Iris pigment epithelial cell (primary cell): ENCODE measurements at places on chromosomes 1 and 21.

DNA sequence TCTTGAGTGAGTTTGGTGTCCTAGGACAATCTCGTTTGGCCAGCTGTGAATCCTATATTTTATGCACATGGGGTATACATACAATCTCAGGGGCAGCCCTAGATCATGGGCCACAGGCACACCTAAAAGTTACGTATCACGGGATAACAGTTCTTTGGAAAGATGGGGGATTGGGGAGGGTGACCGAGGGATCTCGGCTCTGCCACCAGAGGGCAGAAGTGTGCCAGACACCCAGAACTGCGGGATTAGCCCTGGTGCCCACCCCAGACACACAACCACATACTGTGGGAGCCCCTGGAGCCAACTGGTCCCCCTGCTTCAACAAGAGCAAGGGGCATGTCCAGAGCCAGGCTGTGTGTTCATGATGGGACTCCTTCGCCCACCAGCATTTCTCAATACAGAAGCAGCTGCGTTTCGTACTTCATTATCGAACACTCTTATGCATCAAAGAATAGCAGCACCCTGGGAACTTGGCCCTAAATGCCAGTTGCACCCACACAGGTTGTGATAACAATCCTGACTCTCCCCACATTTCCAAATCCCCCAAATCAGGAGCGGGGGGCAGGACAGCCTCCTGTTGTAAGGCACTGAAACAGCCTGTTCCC lies 37.4 kb downstream of the TMCO4 start:
- DNase-seq: peak; percentile 15

- DNase-seq: no peak
These were observed 43.0 kb downstream of the PPP2R5A start for GRCh38 chr1:212328248-212328647.

DNA sequence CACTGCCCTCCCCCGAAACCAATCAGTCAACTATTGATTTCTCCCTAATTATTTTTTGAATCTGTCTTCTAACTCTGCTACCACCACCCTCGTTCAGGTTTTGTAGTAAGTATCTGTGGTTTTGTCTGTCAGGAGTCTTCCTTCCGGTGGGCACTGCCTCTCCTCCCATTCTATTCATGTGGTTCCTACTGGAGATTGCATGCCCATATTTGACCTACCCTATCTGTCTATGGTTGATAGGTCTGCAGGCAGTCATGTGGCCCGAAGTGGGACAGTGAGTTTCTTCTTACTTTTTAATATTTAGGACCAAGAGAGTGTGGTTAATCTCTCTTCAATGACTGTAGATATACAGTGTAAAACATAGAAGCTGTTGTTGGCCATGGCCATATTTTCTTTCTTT lies 17.8 kb upstream of the MAST2 start:
- no peak for DNase-seq

GRCh38 chr1:31801458-31801857 lies 14.4 kb downstream of the SPOCD1 start:
- no peak for DNase-seq

- no peak for DNase-seq
These were observed 10.4 kb downstream of the OLIG1 start for GRCh38 chr21:33080376-33080775.

DNA sequence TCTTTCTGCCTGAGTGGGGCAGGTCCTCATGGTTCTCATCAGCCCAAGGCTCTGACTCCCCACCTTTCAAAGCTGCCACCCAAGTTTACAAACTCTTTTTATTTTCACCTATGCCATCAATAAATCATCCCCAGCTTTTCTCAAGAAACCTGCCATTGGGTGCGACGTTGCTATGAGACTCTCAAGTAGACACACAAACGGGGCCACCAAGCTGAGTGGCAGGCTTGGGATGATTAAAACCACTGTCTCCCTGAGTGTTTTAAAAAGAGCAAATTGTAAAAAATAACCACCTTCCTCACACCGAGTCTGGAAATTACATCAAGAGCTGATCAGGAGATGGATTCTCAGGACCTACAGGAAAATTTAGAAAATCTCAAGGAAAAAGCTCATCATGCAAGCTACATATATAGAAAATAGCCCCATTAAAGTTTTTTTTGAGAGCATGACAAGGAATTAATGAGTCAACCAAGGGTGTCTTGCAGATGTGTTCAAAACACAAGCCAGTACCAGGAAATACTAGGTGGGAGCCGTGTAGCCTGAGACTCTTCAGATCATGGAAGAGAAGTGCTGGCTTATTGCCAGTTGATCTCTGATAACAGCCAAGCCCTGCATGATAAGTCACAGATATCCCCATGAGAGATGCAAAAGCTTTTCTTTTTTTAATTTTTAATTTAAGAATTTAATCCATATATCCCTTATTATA lies 158.4 kb upstream of the BACE2 start:
- no peak for DNase-seq
